ENCODE measurements at places on chromosomes 1 and 21.

DNA sequence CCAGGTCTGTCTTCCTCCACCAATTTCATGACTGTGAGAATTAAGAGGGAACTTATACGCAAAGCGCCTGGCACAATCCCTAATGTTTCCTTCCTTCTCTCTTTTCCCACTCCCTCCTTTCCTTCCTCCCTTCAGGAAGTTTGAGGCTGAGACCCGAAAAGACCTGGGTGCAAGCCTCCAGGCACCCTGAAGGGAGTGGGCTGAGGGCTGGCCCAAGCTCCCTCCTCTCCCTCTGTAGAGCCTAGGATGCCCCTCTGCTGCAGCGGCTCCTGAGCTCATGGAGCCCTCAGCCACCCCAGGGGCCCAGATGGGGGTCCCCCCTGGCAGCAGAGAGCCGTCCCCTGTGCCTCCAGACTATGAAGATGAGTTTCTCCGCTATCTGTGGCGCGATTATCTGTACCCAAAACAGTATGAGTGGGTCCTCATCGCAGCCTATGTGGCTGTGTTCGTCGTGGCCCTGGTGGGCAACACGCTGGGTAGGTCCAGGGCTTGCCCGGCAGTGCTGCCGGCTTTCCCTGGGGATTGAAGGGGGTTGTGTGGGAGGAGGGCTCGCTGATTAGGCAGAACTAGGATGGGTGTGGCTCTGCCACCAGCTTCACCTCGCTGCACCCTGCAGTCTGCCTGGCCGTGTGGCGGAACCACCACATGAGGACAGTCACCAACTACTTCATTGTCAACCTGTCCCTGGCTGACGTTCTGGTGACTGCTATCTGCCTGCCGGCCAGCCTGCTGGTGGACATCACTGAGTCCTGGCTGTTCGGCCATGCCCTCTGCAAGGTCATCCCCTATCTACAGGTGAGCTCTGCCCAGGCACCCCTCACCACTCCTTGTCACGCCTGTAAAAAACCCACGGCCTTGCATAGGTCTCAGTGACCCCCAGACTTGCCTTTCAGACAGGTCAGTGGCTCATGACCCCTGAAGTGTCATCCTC lies 1.7 kb downstream of the HCRTR1 start:
- no peak for DNase-seq

- no peak for DNase-seq
These were observed 477.1 kb upstream of the VAMP3 start for GRCh38 chr1:7293702-7294629.

DNA sequence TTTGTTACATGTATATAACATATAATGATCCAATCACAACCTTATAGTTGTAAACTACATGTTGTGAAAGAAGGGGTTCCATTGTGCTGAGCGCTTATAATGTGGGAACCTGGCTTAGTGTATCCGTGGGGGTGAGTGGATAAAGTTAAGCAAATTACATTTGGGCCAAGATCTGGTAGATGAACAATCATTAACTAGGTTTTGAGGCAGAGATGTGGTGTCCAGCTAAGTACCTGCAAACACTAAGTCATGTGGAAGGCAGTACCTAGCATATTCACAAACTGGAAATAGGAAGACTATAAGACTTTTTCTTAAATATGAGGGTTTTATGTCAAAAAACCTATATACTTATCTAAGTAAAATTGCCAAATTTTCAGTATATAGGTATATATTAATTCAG lies 167.2 kb upstream of the PDE4B start:
- DNase-seq = no peak

DNA sequence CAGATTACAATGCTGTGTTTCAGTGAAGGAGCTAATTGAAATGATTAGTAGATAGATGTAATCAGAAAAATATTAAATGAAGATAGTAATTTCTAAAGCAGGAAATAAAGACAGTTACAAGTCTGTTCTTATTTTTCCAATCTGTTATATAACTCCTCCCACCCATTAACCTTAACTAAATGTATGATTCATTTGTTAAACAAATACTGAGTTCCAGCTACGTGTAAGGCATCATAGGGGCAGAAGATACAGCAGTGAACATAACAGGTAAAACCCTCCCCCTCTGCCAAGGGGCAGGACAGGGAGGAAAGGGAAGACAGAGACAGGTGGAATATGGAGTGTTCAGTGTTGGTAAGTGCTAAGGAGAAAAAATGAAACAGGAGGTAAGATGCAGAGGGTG lies at the start of gene FAM177B:
FAM177B (plus strand) TSS at position 231 of the 400 bp plus-strand sequence. CDS start 9,344 bp downstream, outside the sequence.
- no peak for DNase-seq

DNA sequence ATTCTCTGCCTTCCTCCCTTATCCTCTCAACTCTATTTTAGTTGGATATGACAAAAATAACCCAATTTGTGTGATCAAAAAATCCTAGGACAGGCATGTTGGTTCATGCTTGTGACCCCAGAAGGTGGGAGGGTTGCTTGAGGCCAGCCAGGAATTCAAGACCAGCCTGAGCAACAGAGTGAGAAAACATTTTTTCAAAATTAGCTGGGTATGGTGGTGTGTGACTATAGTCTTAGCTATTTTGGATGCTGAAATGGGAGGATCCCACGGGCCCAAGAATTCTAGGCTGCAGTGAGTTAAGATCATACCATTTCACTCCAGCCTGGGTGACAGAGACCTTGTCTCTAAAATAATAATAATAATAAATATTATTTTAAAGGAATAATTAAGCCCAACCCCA lies 1383.1 kb upstream of the ADGRL2 start:
- no peak for DNase-seq

DNA sequence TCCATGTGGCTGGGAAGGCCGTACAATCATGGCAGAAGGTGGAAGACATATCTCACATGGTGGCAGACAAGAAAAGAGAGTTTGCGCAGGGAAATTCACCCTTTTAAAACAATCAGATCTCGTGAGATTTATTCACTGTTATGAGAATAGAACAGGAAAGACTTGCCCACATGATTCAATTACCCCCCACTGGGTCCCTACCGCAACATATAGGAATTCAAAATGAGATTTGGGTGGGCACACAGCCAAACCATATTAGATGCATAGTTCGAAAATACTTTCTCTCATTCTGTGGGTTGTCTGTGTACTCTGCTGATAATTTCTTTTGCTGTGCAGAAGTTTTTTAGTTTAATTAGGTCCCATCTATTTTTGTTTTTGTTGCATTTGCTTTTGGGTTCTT lies 990.3 kb downstream of the PLA2G4A start:
- no peak for DNase-seq

GRCh38 chr1:174666248-174666647 lies 218.5 kb downstream of the GPR52 start:
- no peak for DNase-seq

GRCh38 chr1:94672934-94673333 lies 131.4 kb upstream of the F3 start:
- no peak for DNase-seq

GRCh38 chr1:88088481-88088880 lies 595.6 kb upstream of the PKN2 start:
- no peak for DNase-seq

DNA sequence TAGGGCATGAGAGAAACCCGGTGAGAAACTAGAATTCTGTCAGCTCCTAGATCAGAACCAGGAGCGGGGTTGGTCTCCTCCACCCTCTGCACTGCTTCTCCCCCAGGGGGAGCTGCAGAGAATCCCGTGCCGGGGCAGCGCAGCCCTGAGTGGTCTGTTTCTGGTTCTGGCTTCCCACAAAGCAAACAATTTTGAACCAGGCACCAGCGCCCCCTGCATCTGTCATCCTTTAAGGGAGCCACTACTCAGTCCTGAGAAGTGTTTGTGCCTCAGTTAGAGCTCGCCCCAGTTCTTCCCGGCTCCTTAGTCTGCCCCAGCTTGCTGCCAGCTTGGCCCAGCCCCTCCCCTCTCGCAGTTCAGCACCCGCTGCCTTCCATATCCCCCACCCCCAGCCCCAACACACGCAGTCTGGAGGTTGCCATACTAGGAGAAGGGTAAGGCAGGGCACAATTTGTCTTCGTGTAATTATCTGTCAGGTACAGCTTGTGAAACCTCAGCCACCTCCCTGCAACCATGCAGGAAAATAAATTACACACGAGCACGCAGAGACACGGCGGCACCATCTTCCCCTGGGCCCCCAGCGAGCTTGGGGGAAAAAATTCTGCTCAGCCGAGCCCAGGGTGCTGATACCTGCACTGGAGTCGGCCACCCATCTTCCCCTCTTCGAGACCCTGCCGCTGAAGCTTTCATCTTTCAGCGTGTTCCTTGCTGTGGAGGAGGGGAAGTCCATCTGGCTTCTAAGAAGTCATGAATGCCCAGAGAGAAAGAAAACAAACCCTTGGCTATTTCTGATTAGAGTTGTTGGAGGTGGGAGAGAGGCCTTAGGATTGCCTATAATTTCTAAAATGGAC lies 62.6 kb upstream of the CD1D start:
- DNase-seq = no peak

- no peak for DNase-seq
These were observed 88.0 kb downstream of the XCL2 start for GRCh38 chr1:168455764-168456163.

DNA sequence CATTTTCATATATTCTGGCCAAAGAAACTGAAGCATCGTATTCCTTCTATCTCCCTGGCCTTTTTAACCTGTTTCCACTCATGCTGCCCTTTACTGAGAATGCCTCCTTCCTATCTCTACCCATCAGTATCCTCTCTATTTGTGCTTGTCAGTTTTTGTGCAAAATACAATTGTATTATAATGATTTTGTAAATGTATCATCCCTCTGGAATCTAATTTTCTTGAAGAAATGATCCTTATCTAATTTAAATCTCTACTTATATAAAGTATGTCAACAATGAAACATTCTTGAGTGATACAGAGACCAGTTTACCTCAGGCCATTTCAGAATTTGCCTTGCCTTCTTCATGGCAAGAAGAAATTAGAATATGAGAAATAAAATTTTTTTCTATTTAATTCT lies 59.0 kb upstream of the TEKT2 start:
- DNase-seq = no peak

DNA sequence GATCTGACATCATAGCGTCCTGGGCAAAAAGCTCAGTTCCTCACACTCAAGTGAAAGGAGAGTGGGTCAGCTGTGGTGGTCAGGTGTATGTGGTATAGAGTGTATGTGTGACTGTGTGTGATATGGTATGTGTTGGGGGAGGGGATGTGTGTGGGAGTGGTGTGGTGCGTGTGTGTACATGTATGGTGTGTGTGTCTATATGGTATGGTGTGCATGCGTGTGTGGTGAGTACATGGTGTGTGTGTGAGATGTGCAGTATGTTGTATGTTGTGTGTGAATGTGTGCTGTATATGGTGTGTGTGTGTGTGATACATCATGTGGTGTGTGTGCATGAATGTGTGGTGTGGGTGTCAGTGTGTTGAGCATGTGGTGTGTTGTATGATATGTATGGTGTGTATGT lies 20.9 kb downstream of the FAM3B start:
- DNase-seq = no peak

GRCh38 chr1:209106861-209107260 lies 476.7 kb upstream of the CAMK1G start:
- no peak for DNase-seq

DNA sequence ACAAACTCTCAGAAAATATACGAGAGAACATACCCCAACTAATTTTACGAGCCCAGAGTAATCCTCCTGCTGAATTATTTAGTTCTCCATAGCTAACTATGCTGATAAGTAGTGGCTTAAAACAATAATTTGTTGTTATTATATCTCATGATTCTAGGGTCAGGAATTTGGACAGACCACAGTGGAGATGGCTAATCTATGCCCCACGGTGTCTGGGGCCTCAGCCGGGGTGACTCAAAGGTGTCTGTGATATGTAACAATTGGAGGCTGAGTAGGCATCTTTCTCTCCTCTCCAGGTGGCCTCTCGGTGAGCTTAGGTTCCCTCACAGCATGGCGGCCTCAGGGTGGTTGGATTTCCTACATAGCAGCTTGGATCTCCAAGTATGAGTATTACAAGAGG lies 35.4 kb upstream of the FOXO6 start:
- no peak for DNase-seq

- DNase-seq = no peak
These were observed 384.7 kb upstream of the CXADR start for GRCh38 chr21:17128132-17128531.

DNA sequence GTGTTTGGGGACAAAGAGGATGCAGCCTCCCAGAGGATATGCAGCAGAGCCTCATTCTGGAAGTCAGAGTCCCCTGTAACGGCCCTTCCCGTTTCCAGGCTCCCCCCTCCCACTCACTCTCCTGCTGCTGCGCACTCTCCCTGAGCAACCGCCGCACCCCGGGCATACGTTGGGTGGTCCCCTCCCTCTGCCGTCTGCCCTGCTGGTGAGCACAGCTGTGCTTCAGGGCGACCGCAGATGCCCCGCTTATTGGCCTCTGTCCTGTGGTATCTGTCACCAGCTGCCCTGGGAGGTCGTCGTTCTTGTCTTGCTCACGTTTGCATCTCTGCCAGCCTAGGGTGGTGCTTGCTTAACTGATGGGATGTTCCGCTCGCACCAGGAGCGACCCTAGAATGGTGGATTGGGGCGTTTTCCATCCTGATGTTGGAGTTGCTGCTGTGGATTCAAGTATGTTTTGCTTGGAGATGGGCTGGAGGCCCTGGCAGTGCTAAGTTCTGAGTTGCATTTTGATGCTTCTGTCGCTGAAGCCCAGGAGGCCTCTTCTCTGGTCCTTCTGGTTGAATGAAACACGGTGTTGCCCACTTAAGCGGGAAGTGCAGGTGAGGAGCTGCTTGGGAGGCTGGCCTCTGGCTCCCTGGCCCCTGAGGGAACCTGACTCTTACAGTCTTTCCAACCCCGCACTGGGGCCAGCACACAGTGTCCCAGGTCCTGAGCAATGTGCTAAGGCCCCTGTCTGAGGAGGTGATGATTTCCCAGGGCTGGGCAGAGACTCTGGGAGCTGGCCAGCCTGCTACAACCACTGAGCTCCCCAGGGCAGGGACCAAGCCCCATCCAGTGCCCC lies 3.2 kb downstream of the TMEM201 start:
- DNase-seq = no peak

Data from naive thymus-derived CD4-positive, alpha-beta T cell (primary cell).